Neural crest cell (in vitro differentiated cells): ENCODE measurements at places on chromosomes 3 and 15.

DNA sequence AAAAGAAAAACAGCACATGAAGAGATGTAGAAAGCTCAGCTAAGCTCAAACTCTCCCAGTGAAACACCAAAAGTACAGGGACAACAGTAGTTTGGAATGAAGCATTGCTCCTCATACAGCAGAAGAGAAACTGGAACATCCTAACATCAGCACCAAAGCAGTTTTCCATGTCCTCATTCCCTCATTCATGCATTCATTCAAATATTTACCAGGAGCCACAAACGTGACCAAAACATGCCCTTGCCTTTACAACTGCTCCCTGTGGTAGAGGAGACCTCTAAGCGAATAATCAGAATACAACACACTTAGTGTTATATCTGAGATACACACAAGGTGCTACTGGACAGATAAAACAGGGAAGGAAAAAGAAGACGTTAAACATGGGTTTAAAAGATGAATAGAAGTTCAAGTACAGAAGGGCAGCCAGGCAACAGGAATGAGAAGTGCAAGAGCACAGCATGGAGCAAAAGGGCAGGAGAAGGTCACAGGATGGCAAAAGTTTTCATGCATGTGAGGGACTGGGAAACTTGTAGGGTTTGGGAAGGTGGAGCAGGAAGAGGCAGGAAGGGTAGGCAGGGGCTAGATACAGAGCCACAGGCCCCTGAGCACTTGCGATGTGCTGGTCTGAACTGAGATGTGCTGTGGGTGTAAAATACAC, 58.5 kb upstream of the LMCD1 start:
- no peak for DNase-seq

DNA sequence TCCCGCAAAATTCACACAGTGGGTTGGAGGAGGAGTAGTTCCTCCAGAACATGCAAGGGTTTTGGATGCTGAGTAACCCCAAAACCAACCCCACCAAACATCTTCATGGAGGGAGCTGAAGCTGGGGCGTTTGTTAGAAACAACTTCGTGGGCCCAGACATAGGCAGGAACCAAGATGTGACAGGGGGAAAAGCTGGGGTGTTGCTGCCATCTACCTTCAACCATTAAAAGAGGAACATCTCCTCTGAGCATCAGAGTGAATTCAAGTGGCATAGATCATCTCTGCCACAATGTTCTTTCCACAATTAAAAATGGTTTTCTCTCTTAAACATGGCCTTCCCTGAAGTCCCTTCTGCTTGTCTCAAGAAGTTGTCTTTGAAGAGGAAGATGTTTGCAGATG, 20.5 kb downstream of the SIDT1 start:
- DNase-seq, result no peak

GRCh38 chr3:166367947-166368533, 530.8 kb upstream of the BCHE start:
- DNase-seq, result no peak

DNA sequence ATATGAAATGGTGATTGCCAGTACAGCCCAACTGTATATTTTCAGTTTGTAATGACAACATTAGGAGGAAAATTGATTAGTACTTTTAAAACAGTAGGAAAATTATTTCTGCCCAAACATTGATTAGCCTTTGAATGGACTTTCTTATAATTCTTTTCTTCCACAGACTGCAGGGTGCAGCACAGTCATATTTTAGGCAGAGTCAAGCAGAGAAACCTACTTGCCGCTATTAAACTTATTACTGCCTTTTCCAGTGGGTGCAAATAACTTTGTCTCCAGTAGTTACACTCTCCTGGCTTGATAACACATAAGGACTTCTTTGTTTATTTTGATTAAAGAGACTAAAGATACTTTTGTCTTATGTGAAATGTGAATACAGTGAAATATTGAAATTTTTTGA, 85.4 kb downstream of the PPM1L start:
- no peak for DNase-seq

- no peak for DNase-seq
Measured at GRCh38 chr3:41424543-41425300, 225.4 kb downstream of the CTNNB1 start.

DNA sequence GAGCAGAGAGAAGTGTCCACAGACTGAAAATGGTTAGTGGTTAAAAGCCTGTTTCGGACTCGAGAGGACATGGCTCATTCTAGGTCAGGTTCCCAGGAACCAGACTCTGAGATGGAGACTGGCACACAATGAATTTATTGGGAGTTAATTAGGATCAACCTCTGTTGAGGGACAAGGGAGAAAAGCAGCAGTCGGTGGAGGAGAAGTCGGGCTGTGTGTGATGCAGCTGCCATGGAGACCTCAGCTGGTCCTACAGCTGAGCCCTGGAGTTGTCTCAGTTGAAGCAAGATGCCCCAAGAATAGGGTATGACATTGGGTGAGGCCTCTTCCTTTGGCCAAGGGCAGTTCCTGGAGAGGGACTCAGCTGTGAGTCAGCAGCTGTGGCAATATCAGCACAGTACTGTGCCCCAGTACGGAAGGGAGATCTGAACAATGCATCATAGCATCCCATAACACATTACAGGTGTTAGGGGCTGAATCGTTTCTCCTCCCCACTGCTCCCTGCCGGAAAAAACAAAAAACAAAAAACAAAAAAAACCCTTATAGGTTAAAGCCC, 105.4 kb downstream of the ABHD5 start:
- DNase-seq, result no peak

GRCh38 chr15:97009031-97009431, 678.5 kb downstream of the NR2F2 start:
- no peak for DNase-seq

DNA sequence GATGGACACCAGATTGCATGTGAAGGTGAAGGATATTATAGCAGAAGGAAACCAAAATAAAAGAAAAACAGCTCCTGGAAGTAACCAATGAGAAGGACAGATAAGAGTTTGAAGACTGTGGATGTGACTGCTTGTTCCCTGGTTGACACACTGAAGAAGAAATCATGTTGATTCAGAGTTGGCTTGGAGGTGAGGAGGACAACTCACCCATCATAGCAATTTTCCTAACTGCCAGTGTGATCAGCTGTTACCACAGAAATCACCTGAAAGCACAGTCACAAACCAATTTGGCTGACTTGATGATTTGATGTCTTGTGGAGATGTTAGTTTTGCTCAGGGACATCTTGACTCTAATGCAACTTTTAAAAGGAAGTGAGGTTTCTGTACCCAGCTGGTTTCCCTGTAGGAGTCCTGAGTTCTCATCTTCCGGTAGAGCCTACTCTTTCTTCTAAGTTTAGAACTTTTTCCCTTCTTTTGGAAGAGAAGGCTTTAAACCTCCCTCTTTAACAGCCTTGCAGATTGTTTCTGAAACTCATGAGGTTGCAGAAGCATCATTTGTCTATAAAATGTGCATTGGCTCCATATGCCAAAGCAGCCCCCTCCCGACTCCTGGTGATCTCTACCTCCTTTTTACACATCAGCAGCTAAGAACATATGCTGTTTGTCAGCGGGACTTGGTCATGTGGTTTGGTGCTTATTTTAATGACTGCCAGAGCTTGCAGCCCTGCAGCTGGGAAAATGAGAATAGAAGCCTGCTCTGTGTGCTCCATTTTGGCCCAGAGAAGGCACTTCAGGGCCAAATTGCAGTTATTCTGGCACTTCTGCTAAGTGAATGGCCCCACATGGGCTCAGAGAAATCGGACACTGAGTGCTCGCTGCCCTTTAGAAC, 10.3 kb downstream of the ATG7 start:
- no peak for DNase-seq

- no peak for DNase-seq
Measured at GRCh38 chr3:30502051-30502741, 104.2 kb upstream of the TGFBR2 start.

DNA sequence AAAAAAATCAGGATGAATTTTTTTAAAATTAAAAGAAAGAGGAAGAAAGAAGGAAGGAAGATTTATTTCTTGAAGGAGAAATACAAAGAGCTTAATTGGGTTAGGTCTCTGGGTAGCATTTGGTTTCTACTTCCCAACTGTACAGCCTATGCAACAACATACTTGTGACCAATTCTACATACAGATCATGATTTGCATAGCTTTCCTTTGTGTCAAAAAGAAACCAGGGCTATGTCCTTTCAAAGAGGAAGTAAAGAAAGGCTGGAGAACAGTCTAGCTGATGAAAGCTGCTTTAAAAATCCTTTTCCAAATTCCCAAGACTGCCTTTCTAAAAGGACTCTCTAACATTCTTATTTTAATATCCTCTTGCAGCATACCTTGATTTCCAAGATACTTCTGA, 6.1 kb upstream of the HGD start:
- no peak for DNase-seq

DNA sequence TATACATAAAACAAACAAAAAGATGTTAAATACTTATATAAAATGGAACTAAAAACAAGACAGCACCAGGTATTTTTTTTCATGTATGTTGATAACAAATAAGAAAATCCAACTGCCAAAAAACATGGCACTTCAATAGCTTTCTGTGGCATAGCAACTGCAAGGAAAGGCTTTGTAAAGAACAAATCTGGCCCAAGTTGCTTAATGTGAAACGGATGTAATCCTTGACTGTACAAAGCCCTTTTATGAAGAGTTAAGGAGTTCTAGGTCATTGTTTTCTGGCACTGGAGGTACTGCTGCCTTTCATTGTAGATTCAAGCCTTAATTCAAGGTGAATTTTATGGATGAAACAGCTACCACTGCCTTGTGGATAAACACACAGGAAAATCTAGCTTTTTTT, 68.8 kb upstream of the SLC12A8 start:
- DNase-seq, result no peak

GRCh38 chr3:9947025-9947995, 4.9 kb downstream of the PRRT3 start:
- peak; percentile 55 for DNase-seq

GRCh38 chr3:192409838-192410683, 317.3 kb downstream of the FGF12 start:
- peak; percentile 22 for DNase-seq

DNA sequence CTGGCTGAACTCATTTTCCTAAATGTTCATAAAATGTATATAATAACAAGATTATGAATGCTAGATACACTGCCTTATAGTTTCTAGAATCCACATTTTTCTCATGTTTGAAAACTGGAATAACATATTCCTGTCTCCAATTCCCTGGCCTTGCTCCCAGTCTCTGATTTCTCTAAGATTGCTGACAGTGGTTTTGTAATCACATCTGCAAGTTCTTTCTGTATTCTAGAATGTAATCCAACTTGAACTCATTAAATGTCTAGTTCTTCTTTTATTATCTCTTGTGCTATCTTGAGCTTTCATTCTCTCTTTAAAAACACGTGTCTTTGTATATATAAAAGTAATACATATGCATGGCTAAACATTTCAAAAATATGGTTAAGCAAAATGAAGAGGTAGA, 215.2 kb upstream of the ADAMTS9 start:
- no peak for DNase-seq

DNA sequence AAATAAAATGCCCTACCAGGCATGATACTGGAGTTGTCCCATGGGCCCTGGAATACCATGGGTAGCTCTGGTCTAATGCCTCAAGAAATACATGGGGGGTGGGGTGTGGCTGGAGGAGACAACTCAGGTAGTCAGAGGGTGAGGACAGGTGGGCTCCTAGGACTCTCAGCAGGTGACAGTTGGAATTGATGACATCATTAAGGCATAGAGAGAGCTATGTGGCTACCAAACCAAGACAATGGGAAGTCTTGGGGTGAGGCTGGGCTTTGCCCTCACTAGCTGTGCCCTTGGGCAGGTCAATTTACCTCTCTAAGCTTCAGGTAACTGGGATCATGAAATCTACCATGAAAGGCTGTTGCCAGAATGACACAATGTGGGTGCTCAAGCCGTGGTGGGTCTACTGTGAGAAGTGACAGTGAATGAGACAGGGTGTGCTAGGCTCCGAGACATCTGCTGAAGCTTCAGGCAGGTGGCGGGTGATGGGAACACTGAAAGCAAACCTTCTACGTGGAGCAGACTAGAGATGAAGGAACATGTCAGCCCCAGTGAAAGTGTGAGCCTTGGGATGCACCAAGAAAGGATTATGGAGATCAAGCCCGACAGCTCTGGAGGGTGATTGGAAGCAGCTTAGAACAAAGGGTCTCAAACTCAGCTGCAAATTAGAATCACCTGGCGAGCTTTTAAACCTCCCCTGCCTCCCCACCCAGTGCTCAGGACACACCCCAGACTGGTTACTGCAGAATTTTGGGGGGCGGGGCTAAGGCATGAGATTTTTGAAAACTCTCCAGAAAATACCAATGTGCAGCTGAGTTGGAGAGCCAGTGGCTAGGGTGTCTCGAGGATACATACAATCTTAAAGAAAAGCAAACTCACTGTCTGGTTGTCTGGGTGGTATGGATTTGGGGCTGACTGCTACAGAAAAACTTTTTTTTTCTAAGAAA, 21.5 kb downstream of the SLC6A20 start:
- DNase-seq, result no peak

- no peak for DNase-seq
Measured at GRCh38 chr15:48974882-48975281, 11.2 kb upstream of the SHC4 start.

GRCh38 chr3:27802849-27803248, 80.7 kb upstream of the EOMES start:
- no peak for DNase-seq

DNA sequence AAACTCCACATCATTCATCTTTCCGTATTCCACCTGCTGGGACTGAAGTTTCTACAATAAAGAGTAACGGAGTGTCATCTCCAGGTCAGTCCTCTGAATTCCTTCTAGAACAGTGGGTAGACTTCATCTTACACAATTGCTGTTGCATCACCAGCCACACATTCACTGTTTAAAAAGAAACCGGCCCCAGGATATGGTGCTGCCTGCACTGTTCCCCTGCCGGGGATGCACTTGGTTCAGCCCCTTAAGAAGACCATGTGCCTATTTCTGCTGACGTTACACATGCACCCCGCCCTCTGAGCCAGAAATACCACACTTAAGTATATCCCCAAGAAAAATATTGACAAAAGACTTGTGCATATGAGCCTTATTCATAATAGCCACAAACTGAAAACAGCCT, 233.4 kb downstream of the FEZF2 start:
- DNase-seq, result no peak
